ENCODE measurements at places on chromosomes 2 and 18.

DNA sequence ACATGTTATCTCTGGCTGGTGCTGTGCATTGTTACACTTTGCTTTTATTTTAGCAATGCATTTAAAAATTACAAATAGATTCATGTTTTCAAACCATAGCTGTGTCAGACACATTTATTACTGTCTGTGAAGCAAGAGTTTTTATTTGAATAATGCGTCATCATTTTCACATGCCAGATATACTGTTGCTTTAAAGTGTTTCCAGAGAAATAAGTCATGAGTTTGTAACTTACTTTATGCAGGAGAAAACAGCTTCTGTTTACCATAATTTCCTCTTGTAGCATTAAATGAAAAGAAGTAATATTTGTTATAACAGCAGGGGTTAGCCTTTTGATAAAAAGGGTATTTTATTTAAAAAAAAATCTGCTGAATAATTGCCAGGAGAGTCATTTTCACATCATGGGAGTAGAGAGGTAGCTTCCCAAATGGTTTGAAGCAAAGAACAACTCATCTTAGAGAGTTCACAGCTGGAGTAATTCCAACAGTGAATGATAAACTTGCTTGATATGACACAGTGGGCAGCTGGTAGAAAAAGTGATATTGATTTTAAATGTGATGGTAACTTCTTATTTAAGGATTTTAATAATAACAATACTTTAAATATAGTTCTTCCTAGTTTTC lies 1274.5 kb upstream of the CRIM1 start:
- no peak for DNase-seq

- no peak for DNase-seq
Observed at GRCh38 chr2:222064286-222064685, 234.5 kb downstream of the PAX3 start.

DNA sequence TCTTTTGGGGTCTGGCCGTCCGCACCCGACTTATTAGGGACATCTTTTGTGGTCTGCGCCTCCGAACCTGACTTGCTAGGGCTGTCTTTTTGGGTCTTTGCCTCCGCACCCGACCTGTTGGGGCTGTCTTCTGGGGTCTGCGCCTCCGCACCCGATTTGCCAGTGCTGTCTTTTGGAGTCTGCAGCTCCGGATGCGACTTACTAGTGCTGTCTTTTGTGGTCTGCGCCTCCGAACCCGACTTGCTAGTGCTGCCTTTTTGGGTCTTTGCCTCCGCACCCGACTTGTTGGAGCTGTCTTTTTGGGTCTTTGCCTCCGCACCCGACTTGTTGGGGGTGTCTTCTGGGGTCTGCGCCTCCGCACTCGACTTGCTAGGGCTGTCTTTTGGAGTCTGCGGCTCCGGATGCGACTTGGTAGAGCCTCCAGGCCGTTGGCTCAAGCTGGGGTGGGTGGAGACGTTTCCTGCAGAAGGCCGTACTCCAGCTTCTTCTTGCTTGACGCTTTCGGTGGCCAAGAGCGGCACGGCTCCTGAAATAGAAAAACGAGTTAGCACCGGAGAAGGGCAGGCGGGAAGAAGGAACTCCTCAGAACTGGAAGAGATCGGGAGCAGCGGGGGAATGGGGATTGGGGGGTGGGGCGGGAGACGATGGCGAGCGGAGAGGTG lies 498 bp downstream of the TGOLN2 start:
- DNase-seq, result no peak

DNA sequence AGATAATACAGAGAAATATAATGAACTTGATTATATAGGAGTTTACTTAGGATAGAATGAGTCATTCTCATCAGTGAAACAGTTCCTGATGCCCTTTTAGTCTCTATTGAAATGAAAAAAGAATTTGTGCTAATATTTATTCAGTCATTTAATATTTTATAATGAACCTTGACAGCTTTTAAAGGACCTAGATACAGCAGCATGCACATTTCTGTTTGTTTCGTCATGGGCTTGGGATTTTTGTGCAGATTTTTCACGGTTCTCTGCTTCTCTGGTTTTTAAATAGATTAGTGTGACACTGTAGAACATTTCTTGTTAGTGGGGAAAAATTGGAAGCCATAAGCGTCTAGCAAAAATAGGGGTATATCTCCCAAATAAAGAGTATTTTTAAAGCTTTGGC lies 60.7 kb downstream of the NABP1 start:
- no peak for DNase-seq

DNA sequence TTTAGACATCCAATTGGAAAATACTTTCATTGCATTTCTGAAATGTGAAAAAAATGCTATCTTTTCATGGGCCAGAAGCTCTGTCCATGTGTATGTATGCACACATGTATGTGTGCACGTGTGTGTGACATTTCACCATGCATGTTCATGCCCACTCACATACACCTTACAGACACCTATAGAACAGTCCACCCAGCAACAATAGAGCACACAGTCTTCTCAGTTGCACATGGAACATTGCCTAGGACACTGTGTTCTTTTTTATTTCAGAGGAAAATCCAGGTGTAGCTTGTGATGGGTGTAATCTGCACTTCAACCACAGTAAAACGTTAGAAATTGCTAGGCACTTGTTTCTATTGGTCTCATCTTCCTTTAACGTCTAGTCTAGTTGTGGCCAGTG lies 114.8 kb upstream of the RGPD4 start:
- no peak for DNase-seq

DNA sequence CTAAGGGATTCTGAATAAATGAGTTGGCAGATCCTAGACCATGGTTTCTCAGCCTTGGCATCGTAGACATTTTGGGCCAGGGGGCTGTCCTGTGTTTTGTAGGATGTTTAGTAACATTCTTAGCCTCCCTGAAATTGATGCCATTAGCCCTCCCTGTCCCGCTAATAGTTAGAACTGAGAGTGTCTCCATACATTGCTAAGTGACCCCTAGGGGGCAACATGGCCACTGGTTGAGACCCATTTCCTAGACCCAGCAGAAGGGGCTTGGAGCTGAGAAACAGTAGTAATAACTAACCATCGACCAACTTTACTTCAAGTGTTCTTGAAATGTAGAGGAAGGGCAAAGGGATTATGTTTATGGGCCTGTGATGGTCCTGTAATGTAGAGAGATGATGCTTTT lies 40.8 kb downstream of the KCMF1 start:
- DNase-seq, result no peak

GRCh38 chr2:15808204-15808910 lies 132.0 kb upstream of the MYCN start:
- DNase-seq, result peak; percentile 27

GRCh38 chr2:216991563-216991962 lies 131.7 kb upstream of the TNP1 start:
- no peak for DNase-seq
